ENCODE measurements at places on chromosomes 1 and 21.

GRCh38 chr1:219171192-219171935 is 2.3 kb upstream of the LYPLAL1 start:
- no peak for DNase-seq

DNA sequence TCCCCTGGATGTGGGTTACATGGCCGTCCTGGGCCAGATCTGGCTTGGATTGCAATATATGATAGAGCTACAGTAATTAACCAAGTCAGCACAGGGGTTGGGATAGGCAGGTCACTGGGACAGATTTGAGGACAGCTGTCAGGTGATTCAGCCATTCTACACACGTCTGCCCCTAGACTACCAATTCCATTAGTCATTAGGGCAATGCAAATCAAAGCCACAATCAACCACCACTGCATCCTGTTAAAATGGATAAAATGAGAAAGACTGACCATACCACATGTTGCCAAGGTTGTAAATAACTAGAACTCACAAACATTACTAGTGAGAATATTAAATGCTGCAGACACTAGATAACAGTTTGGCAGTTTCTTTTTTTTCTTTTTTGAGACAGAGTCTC is 16.0 kb downstream of the C21orf58 start:
- no peak for DNase-seq

GRCh38 chr21:40422896-40423635 is 423.9 kb downstream of the DSCAM start:
- DNase-seq, result no peak

GRCh38 chr1:156998840-156999500 is 46.6 kb downstream of the ARHGEF11 start:
- no peak for DNase-seq

- DNase-seq, result no peak
Observed at GRCh38 chr1:112636597-112637253, 17.1 kb downstream of the CAPZA1 start.

DNA sequence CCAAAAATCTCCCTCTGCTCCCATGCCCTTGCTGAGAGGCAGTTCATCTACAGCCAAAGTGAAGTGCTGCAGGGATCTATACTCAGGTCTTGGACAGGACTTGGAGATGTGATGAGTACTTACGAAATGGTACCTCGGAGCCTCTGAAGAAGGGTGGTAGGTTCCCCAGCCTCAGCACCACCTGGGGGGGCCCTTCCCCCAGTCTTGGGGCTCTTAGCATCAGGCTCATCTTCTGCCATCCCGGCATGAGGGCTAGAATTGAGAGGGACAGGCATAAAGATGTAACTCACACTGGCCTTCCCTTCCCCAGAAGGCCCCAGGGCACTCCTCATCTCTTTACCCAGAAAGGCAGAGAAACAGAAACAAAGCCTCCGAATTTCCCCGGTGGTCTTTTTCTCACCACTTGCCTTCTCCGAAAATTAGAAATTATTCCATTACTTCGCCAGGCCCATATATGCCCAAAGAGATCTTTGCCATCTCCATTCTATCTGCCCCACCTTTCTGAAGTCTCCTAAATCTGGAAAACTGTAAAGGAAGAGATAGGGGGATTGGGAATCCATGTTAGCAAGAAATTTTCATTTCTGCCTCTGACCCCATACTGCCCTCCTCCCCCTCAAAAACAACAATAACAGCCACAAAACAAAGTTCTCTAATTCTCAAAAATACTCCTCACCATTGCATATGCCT is 827 bp downstream of the RFX5 start:
- no peak for DNase-seq

DNA sequence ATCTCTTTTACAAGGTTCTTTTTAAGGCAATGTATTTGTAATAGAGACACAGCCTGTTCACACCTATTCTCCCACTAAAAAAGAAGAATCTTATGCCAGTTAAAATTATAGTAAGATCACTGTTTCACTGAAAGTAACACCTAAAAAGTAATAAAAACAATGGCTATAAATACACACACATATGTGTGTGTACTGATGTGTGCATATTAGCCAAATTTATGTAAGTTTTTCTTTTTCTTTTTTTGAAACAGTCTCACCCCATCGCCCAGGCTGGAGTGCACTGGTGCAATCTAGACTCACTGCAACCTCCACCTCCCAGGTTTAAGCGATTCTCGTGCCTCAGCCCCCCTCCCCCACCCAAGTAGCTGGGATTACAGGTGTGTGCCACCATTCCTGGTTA is 56.8 kb upstream of the SLC30A10 start:
- DNase-seq, result no peak

GRCh38 chr1:115980998-115981993 is 5.0 kb downstream of the SLC22A15 start:
- no peak for DNase-seq

Data from activated naive CD4-positive, alpha-beta T cell (primary cell).